ENCODE measurements at places on chromosomes 12 and 14.

DNA sequence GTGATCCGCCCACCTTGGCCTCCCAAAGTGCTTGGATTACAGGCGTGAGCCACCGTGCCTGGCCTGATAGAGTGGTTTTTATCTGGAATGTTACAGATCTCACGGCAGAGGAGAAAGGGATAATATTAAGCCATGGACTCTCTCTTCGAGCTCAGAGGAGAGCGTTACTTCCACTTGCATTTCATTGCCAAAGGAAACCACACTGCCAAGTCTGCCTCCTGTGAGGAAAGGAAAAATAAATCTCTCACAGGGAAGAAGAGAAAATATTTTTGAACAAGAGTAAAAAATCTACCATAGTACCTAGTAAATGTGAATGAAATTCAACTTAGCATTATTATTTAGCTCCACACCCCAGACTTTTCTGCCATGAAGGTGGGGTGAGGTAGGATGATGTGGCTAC, 319.2 kb upstream of the PRICKLE1 start:
- DNase-seq, result no peak

DNA sequence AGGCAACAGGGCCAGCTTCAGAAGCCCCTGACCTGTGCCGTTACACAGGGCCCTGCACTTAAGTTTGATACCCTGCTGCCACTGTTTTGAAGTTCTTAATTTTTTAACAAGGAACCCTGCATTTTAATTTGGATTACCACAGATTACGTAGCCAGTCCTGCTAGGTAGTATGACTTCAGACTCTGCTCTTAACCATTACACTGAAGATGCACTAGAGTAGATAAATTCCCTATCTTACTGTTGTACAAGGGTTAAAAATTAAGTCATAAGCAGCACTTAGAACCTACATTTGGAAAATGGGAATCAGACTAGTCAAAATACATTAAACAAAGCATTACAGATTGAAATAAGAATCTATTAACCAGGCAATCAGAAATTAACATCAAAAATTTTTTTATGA, 2.3 kb downstream of the GNPNAT1 start:
- DNase-seq, result no peak

- no peak for DNase-seq
Measured at GRCh38 chr12:77152623-77153193, 87.3 kb upstream of the E2F7 start.

GRCh38 chr12:52498946-52499345, 5.9 kb upstream of the KRT6A start:
- DNase-seq, result no peak

GRCh38 chr12:26524862-26525465, 308.0 kb downstream of the ITPR2 start:
- no peak for DNase-seq

- DNase-seq, result no peak
Measured at GRCh38 chr12:39443929-39444209, 949 bp upstream of the KIF21A start.

DNA sequence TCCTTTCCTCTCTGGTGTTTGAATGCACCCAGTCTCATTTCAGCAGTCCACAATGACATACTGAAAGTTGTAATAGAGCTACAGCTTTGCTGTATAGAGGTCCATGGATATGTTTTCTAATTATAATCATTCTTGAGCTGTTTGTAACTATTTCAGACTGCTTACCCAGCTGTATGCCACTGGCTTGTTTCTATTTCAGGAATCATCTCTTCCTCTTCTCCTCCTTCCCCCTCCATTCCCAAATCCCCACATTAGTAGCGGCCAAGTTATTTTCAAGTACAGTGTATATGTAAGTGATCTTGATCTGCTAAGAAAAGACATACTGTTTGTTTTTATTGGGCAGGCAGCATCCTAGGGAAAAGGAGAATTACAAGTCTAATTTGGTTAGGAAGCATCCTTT, 775.0 kb downstream of the DIO2 start:
- no peak for DNase-seq

- DNase-seq, result peak; percentile 86
Measured at GRCh38 chr14:89351516-89352404, 65.3 kb downstream of the FOXN3 start.

GRCh38 chr12:50156641-50157040, 10.5 kb downstream of the CERS5 start:
- DNase-seq, result no peak

DNA sequence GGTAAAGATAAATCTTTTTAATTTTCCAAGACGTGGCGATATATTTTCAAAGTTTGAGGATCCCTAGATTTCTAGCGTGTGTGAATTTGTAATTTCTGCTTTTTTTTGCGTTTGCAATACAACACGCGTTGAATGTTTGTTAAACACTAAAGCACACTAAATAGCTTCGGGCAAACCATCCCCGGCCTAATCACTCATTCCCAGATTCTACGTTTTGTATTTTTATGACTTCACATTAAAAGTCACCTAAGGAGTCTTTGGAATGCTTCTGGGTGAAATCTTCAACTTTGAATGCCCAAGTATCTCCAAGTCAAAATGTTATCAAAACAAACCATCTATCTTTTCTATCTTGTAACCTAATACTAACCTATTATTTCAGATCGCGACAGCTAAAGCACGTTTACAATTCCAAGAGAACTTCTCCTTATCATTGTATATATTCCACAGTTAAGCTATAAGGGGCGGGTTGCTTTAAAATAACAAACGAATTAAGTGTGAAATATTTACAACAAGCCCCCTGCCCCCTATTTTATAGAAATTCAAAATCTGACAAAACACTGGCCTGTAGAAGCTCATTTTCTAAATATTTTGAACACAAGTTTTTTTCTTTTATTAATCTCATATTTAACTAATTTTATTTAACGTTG, 1.1 kb downstream of the ALX1 start:
- no peak for DNase-seq

GRCh38 chr12:113203852-113204760, 17.2 kb upstream of the TPCN1 start:
- no peak for DNase-seq

- DNase-seq, result no peak
Measured at GRCh38 chr12:2284857-2285256, 232.1 kb downstream of the CACNA1C start.

GRCh38 chr12:24133384-24133783, 183.9 kb upstream of the SOX5 start:
- peak; percentile 26 for DNase-seq

DNA sequence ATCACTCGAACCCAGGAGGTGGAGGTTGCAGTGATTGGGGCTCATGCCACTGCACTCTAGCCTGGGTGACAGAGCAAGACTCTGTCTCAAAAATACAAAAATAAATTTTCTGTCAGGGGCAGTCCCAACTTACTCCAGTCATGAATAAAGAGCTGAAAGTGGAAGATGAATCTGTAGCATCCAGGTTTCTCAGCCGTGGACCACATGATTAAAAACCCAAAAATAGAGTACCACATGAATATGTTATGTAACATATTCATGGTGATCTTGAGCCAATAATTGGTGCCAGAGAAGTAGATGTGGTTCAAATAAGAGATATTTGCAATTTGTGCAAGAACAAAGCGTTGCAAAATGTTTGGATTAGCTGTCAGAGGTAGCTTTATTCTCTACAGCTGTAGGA, 23.1 kb downstream of the SPIC start:
- DNase-seq, result no peak

GRCh38 chr14:32077081-32078022, at the start of gene ARHGAP5:
ARHGAP5 (plus strand) TSS chr14:32077304; CDS start chr14:32090670, 13,366 bp downstream.
- peak; percentile 59 for DNase-seq

- DNase-seq, result no peak
Measured at GRCh38 chr12:16299403-16299802, 21.9 kb upstream of the SLC15A5 start.

- DNase-seq, result no peak
Measured at GRCh38 chr12:124111006-124111405, 138.0 kb downstream of the ZNF664 start.

GRCh38 chr14:76651410-76652055, 109.7 kb upstream of the VASH1 start:
- DNase-seq, result no peak

DNA sequence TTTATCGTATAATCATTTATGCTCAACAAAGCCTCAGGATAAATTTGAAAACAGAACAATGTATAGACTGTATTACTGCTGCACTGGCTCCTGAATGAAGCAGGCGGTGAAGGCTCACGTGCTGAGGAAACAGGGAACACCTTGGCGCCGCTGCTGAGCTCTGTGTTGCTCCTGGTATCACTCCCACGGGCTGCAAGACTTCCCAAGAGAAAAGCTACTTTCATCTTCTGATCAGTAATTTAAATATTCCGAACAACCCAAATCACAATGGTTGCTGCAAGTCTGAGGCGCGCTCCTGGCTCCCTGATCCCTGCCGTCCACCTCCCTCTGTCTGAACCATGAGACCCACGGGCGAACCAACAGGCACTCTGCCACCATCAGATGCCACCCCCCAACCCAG, 15.7 kb downstream of the PGAM5 start:
- DNase-seq, result no peak

- no peak for DNase-seq
Measured at GRCh38 chr12:44848703-44849085, 27.4 kb downstream of the NELL2 start.

DNA sequence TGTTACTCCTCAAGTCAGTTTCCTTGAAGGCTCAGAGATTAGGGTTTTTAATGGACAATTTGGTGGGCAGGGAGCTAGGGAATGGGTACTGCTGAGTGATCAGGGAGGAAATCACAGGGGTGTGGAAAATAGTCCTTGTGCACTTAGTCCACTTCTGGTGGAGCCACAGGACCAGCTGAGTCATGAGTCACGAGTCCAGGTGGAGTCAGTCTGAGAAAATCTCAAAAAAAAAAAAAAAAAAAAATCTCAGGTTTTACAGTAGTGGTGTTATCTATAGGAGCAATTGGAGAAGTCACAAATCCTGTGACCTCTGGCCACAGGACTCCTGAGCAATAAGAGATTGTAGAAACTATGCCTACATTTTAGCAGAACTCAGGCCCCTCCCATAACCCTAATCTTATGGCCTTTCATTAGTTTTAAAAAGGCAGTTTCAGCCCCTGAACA, 28.2 kb upstream of the AMN1 start:
- no peak for DNase-seq

DNA sequence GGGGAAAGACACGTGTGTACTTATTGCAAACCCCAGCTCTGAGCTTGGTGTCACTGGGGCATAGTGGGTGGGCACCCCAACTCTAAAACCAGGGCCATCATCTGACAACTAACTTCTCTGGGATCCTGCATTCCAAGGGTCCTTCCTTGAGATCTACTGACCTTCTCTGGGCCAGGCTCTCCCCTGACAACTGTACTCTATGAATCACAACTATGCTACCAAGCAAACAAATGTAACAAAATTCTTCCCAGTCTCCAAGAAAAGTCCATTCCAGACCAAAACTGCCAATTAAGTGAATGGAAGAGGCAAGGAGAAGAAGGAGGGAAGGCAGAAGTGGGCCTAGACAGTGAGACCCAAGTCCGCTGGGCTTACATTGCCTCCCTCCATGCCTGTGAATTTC, 38.2 kb downstream of the VWF start:
- DNase-seq, result no peak

GRCh38 chr14:89143595-89143994, 273.4 kb downstream of the FOXN3 start:
- no peak for DNase-seq

- DNase-seq, result no peak
Measured at GRCh38 chr14:35998303-35998702, 172.2 kb downstream of the BRMS1L start.

GRCh38 chr12:31009976-31010375, 63.7 kb upstream of the DDX11 start:
- no peak for DNase-seq

DNA sequence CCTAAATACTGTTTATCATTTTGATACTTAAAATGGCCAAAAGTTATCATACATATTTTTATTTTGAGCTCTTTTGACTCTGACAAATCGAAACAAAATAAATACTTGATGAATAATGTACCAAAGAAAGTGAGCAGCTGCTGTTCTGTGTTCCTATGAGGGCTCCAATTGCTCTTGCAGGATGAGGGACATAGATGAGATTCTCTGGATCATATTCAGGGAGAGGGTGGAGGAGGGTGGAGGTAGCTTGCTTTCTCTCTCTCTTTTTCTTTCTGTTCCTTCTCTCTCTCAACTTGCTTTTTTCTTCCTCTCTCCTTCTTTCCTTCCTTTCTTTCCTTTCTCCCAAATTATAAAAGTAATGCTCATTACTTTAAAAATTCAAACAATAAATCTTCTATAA, 8.9 kb upstream of the MYH7 start:
- no peak for DNase-seq

GRCh38 chr12:27480016-27480415, 33.5 kb downstream of the SMCO2 start:
- no peak for DNase-seq
